Neural progenitor cell (in vitro differentiated cells): ENCODE measurements at places on chromosomes 2 and 18.

GRCh38 chr18:42929857-42930256 is 185.6 kb downstream of the RIT2 start:
- no peak overlapping the region for H3K27ac ChIP-seq
- no peaks in the 10 kb centered on the region for H3K27me3 ChIP-seq
- no peak for DNase-seq

DNA sequence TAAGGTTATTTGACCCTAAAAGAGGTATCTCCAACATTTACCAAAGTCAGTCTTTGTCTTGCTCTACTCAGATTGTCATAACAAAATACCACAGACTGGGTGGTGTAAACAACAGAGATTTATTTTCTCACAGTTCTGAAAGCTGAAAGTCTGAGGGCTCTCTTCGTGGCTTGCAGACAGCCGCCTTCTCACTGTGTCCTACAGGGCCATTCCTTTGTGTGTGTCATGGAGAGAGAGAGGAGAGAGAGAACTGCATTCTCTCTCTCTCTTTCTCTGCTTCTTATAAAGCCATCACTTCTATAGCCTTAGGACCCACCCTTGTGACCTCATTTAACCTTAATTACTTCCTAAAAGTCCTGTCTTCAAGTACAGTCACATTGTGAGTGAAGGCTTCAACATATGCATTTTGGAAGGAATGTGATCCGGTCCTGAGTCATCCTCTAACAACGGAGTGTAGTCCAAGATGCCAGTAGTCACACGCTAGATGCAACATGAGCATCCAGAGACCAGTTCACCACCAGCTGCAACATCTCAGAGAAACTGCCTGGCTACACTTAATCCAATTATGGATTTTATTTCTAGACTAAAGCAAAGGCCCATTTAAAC is 130.2 kb downstream of the CD226 start:
- H3K36me3 ChIP-seq = no peaks in the 10 kb centered on the region
- H3K4me1 ChIP-seq = no peaks in the 10 kb centered on the region
- H3K27me3 ChIP-seq = no peaks in the 10 kb centered on the region
- no peak for DNase-seq
- no peak overlapping the region for H3K27ac ChIP-seq
- no peak overlapping the region for H3K4me3 ChIP-seq

DNA sequence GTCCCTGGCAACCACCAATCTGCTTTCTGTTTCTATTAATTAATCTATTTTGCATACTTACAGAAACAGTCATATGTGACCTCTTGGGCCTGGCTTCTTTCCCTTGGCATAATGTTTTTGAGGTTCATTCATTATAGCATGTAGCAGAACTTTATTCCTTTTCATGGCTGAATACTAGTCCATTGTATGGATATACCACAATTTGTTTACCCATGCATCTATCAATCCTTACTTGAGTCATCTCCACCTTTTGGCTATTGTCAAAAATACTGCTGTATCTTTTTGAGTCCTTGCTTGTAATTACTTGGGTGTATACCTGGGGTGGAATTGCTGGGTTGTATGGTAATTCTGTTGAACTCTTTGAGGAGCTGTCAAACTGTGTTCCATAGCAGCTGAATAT is 126.8 kb downstream of the CTIF start:
- no peaks in the 10 kb centered on the region for H3K36me3 ChIP-seq
- H3K4me1 ChIP-seq = no peaks in the 10 kb centered on the region
- no peak overlapping the region for H3K4me3 ChIP-seq
- H3K27ac ChIP-seq = no peak overlapping the region

DNA sequence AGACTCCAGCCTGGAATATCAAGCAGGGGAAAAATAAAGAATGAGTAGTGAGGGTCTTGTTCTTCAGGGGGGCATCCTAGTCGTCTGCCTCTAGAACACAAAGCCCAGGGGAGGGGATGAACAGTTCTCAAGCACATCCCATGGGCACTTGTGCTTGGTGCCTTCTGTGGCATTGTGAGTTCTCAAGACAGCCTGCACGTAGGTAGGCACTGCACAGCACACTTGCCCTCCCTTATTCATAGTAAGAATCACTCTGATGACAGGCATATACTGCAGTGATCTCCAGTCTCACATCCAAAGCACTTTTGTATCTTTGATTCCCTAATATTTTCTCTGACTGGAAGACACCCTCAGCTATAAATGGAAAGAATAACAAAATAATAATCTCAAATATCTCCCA is 104.7 kb upstream of the CNGA3 start:
- H3K27ac ChIP-seq = no peak overlapping the region
- no peak for DNase-seq
- H3K27me3 ChIP-seq = no peaks in the 10 kb centered on the region

DNA sequence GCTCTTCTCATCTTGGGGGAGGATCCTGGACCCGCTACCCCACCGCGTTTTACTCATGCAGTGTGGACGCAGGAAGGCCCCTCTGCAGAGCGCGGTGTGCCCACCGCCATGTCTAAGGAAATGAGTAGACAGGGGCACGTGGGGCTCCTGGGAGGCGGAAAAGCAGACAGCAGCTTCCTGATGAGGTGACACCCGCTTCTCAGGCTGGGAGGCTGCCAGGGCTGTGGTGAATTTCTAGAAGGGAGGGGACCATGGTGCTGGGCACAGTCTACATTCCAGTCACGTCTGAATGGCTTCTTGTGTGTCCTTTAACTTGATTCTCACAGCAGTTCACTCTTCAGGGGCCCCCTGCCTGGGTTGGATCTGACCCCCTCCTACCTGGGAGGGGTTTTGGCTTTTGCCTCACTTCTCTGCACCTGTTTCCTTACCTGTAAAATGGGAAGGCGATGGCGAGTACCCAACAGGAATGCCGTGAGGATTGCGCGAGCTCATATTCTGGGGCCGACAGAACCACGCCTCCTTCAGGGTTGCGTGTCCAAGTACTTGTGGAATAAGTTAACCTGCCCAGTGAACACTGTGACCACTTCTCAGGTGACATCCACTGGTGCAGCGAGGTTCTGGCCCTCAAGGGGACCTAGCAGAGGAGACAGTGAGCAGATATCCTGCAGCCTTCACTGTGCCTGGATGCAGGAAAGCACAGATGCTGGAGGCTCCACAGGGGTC is 32.3 kb upstream of the MBP start:
- peaks cover 26% of the 10 kb centered on the region for H3K4me1 ChIP-seq
- no peak for DNase-seq
- H3K4me3 ChIP-seq = no peak overlapping the region
- no peak overlapping the region for H3K27ac ChIP-seq
- no peaks in the 10 kb centered on the region for H3K27me3 ChIP-seq
- H3K36me3 ChIP-seq = no peaks in the 10 kb centered on the region

DNA sequence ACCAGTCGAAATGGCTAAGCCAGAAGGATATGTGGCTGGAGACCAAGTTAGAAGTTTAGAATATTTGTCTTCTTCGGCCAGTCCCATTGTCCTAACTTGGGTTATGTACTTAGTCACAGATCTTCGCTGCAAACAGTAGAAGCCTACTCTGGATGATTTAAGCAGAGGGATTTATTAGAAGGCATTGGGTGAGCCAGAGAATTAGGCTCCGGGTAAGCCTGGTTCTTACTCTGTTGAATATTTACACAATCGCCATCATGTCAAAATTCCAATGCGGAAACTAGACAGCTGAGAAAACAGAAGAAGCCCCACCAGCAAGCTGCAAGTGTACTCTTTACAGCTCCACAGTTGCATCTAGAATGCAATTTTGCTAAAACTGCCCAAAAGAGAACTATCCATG is 276.6 kb downstream of the CMPK2 start:
- no peak for DNase-seq
- no peaks in the 10 kb centered on the region for H3K4me1 ChIP-seq
- H3K27ac ChIP-seq = no peak overlapping the region
- no peaks in the 10 kb centered on the region for H3K36me3 ChIP-seq
- no peaks in the 10 kb centered on the region for H3K27me3 ChIP-seq
